Epithelial cell of proximal tubule (primary cell): ENCODE measurements at places on chromosomes 4 and X.
A peak's percentile ranks its signal among the peaks of the same experiment; 100 is the strongest.

GRCh38 chr4:4643306-4643705 lies 101.5 kb upstream of the STX18 start:
- no peak for DNase-seq

GRCh38 chr4:1410491-1411325 lies 4.5 kb upstream of the NKX1-1 start:
- no peak for DNase-seq

DNA sequence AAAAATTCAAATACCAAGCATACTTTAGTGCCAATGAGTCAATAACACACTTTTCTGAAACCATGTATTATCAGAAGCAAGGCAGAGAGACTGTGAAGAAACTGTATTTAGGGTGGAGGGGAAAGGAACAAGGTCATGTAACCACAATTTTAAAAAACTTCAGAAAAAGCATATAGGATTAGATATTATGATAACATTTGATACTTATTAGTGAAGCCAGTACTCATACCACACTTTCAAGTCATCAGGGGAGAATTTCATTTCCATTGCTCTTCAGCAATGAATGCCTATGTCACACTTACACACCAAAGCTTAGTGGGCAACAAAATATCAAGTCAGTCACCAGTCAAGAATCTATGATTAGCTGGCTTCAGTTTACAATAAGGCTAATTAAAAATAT lies 602.2 kb downstream of the IL15 start:
- no peak for DNase-seq

DNA sequence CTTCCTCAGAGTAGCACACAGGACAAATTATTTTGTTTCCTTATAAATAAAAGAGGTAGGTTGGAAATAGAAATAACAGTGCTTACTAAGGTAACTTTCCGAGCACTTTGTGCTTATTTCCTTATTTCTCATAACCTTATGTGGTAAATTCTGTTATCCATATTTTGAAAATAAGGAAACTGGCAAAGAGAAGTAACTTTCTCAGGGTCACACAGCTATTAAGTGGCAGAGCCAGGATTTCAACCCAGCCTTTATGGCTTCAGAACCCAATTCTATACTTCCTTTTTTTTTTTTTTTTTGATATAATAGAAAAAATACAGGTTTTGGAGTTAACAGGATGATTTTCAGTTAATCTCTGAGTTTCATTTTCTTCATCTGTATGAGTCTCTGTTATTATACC lies 3.3 kb downstream of the UTP3 start:
- DNase-seq = no peak

DNA sequence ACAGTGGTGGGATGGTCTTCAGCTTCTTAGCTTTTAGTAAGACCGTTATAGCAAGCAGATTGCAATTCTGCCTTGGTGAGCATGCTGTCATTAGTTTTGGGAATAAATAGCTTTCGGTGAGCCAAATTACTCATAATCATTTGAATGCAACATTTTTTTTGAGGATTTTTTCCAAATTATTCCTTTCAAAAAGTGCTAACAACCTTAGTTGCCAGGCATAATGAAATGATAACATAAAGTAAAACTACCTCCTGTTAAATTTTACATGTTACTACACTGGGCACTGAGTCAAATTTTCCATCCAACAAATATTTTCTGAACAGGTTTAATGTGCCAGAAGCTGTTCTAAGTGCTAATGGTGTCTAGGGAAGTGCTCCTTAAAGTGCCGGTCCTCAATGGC lies 15.8 kb upstream of the NPFFR2 start:
- DNase-seq = no peak

DNA sequence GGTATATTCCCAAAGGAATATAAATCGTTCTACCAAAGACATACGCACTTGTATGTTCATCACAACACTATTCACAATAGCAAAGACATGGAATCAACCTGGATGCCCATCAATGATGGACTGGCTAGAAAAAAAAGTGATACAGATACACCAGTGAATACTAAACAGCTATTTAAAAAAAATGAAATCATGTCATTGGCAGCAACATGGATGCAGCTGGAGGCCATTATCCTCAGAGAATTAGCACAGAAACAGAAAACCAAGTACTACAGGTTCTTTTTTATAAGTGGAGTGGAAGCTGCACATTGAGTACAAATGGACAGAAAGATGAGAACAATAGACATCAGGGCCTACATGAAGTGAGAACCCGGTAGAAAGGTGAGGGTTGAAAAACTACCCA lies 81.4 kb downstream of the ANTXR2 start:
- DNase-seq = no peak

DNA sequence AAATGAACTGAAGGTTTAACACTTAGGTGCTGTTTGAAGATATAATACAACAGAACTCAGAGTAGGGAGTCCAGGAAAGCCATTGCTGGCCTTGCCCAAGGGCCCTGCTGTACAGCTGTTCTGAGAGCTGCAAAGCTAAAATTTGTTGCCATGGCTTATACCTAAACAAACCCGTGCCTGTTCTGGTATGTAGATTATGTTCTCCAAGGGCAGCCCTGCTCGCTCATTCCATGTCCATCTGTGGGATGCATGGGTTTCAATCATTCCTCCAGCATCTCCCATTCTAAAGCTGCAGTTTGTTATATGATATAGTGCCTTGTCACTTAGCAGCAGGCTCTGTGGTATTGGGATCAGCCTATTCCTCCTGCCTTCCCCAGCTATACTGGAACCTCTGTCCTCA lies 80.8 kb upstream of the BMPR1B start:
- no peak for DNase-seq

DNA sequence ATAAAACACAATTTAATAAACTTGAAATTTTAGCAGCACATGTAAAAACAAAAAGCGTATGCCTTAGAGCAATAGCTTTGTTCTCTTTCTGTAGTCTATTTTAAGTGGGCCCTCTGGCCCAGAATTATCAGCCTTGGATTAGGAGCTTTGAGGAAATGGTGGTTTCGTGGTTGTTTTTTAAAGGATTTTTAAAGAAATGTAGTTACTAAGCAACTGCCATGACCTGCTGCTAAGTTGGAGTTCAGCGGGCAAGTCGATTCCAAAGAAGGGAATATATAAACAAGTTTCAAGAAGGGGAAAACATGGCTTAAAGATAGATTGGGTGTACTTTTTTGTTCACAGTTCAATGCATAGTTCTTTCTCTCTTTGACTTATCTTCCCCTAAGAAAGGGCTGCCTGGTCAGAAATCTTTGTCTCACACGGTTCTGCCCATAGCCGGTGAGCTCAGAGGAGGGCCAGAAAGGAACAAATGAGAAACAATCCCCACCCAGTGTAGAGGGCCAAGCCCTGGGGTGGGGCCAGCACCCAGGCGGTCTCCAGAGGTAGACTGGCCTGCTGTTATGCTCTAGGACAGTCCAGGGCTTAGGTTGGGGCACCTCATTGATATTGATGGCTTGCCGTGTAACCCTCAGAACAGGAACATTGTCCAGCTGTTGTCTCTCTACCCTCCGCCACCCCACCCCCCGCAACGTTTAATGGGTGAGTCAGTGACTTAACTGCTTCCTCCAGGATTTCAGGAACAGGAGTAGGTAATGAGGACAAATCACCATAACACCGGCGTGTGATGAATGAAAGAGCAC lies 32.5 kb downstream of the DLG3 start:
- DNase-seq = no peak

GRCh38 chr4:17688011-17688441 lies 73.6 kb downstream of the MED28 start:
- DNase-seq = no peak

GRCh38 chr4:164169591-164169990 lies 584.3 kb upstream of the SMIM31 start:
- peak; percentile 27 for DNase-seq

GRCh38 chr4:76991161-76991660 lies 41.7 kb downstream of the SEPTIN11 start:
- DNase-seq = no peak

GRCh38 chr4:5036239-5036638 lies 15.0 kb upstream of the STK32B start:
- no peak for DNase-seq

DNA sequence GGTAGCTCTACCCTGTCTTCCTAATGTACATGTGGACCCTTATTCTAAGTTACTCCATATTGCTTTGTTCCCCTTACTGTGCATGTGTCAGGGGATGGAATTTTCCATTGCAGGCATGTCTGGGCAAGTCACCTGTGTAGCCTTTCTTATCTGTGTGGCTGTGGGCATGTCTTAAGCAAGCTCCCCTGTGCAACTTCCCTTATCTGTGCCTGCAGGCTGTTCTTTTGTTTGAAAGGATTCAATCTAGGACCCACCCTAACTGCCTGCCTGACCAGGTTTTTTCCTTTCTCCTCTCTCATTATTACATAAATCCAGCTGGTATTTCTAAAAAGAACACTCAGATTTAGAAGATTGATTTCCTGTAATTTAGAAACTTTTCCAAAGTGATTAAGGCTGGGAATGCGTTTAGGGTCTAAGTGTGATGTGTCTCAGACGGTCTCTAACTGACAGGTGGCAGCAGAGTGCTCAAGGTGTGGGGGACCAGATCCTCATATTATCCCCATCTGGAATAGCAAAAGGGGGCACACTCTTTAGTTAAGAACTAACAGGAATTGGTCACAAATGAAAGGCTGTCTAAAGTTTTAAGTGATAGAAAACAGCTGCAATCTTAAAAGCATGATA lies 198.9 kb upstream of the PPP1R2C start:
- no peak for DNase-seq

DNA sequence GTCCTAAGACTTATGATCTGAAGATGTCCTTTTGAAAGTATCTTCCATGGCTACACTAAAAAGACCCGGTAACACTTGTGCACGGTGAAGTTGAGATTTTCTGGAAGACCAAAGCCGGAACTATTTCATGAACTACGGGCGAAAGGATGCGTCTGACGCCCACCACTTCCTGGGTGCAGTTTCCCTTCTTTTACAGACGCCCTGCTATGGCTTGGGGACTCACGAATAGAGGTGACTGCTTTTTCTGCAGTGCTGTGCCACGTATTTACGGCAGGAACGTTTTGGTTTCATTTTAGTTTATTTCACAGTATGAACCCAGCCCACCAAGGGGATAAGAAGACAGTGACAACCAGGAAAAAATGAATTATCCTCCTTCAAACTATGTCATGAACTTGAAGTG lies 180.4 kb downstream of the AFAP1 start:
- DNase-seq = no peak
